ENCODE measurements at places on chromosomes 16 and 17. TPM values are rescaled to one million over a fixed set of nuclear protein-coding genes. Genes with fewer than 3 reads are reported as not detected.

Gene HOXB4
- 22.6 TPM for total RNA-seq

Gene MYLK3
- total RNA-seq: 0.31 TPM

Gene TSNAXIP1
- 3.9 TPM for total RNA-seq

Gene IL17C
- total RNA-seq: not detected

Gene HASPIN
- 0.38 TPM for total RNA-seq

Gene NPTX1
- total RNA-seq: 0.31 TPM

Data from kidney (tissue), 22 donors.